Astrocyte of the spinal cord (primary cell): ENCODE measurements at places on chromosomes 3 and 15.

- DNase-seq, result no peak
These were observed 123.6 kb downstream of the LIPC start for GRCh38 chr15:58555162-58556027.

GRCh38 chr3:143024351-143024960 is 23.1 kb downstream of the U2SURP start:
- no peak for DNase-seq

DNA sequence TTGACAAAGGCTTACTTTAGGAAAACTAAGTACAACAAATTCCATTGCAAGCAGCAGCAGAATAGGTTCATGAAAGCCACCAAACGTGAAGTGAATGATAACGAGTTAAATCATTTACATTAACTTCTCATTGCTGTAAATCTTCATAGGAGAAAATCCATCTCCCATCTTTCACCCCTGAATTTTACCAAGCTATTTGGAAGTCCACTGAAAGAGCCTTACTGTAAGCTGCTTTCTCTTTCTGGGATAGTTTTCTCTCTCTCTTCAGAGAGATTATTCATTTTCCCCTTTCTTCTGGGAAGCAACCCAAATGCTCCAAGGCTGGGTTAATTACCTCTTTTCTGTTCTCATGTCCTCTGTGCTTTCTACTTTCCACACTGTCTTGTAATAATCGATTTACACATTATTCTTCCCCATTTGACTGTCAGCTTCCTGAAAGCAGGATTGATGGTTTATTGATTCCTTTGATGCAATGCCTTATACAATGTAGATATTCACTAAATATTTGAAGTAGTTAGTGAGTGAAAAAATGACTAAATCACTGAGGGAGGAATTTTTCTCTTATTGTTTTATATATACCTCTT is 914.3 kb upstream of the ARPP21 start:
- no peak for DNase-seq

GRCh38 chr3:161028555-161029153 is 76.5 kb downstream of the B3GALNT1 start:
- DNase-seq, result no peak

DNA sequence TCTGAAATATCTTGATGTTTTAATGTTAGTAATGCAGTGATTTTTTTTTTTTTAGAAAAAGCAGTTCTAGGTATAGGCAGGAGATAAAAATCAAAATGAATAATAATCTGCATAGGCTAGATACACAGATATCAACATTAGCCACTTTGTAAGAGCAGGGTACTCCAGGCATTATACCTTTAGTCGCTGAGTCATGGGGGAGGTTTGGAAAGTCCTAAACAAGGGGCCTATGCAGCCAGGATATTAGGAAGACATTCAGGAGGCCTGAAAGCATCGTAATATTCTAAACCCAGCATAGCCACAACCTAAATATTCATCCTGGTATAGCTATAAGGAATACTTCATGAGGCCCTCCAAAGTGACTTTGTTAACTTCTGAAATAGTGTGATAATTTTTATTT is 258.1 kb upstream of the NECTIN3 start:
- DNase-seq, result no peak

DNA sequence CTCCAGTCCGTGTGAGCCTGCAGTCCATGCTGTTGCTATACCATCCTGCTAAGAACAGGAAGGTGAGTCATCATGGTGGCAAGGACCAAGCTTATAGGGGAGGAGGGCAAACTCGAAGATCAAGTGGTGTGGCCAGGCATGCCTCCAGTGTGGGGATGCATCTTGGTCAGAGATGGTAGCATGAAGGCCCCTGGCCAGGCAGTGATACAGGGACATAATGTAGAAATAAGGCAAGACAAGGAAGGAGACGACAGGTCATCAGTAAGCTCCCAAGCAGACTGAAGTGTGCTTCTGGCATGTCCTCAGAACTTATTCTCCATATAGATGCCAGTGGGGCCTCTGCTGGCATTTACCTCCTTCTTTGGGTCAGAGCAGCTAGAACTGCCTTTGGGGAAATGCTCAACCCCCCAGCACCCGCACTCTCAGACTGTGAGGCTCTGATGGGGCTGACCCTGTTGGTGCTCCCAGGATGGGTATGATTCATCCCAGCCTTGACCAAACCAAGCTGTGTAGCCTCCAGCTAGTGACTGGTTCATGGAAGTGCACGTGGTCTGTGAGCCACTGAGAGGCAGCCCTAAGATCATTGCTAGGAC is 52.5 kb upstream of the ATP2B2 start:
- DNase-seq, result peak; percentile 42
